ENCODE measurements at places on chromosomes 4 and X. TPM values are rescaled to one million over a fixed set of nuclear protein-coding genes. Genes with fewer than 3 reads are reported as not detected.

- no peak for DNase-seq
Measured at GRCh38 chrX:101377547-101377946, 8.4 kb downstream of the BTK start.

DNA sequence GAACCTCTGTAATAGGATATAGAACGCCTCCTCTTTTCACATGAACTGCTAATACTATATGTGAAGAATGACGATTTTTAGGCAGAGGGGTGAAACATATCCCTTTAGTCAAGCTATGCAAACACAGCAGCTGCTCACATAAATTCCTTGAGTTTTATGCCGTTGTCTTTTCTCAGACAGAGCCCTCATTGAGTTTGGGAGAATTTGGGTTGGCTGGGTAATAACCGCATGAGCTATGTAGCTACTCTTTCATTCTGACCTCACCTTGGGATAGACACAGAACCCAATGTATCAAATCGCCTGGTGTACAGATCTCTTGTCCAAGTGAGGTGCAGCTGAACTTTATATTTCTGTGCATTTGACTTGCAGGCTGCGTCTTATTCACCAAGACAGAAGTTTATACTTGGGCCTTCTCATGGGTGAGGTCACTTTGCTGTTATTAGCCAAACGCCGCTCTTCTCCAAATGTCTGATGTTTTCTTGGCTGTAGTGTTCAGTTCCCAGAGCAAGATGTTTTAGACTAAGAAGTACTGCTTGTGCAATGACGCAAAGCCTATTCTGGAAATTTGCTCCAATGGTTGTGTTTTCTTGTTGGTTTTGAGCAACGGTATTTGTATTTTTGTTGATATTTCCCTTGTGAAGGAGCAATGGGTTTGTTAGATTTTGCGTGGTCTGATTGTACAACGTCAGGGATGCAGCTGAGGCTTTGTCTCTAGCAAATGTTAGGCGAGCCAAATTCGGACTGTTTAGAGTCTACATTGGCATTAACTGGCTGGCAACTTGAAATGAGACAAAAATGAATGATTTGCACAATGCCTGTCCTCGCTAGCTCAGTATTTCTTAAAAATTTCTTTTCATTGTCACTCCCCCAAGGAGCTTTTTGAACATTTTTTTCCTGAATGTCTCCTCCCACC is 11.2 kb upstream of the SPARCL1 start:
- no peak for DNase-seq

GRCh38 chrX:10875995-10876394 is 235.1 kb upstream of the HCCS start:
- DNase-seq, result no peak

DNA sequence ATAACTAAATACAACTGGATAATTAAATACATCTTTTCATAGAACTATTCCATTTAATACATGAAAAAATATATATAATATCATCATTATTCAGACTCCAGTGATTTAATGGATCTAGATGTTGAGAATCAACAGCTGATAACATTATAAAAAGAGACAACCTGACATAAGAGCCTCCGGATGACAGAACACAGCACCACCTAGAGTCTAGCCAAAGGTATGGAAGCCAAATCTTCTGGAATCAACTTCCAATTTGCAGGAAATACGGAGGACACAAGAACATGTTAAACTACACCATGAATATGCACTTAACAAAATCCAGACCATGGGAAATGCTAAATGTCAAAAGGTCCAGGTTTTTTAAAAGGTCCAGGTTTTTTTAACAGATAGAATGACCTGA is 55.0 kb downstream of the LRBA start:
- peak; percentile 42 for DNase-seq

- no peak for DNase-seq
Measured at GRCh38 chr4:73525611-73526010, 44.1 kb downstream of the AFM start.

- no peak for DNase-seq
Measured at GRCh38 chr4:29307755-29308154, 1412.4 kb upstream of the PCDH7 start.

- DNase-seq, result peak; percentile 60
Measured at GRCh38 chr4:10164877-10165283, 48.3 kb upstream of the WDR1 start.

GRCh38 chr4:159110961-159111360 is 8.1 kb downstream of the RAPGEF2 start:
- no peak for DNase-seq

- peak; percentile 81 for DNase-seq
Measured at GRCh38 chrX:147911192-147912022, at the start of gene FMR1. Gene FMR1, plus strand, starts transcription at chrX:147911919. Its CDS starts 261 bp downstream, at chrX:147912180.

DNA sequence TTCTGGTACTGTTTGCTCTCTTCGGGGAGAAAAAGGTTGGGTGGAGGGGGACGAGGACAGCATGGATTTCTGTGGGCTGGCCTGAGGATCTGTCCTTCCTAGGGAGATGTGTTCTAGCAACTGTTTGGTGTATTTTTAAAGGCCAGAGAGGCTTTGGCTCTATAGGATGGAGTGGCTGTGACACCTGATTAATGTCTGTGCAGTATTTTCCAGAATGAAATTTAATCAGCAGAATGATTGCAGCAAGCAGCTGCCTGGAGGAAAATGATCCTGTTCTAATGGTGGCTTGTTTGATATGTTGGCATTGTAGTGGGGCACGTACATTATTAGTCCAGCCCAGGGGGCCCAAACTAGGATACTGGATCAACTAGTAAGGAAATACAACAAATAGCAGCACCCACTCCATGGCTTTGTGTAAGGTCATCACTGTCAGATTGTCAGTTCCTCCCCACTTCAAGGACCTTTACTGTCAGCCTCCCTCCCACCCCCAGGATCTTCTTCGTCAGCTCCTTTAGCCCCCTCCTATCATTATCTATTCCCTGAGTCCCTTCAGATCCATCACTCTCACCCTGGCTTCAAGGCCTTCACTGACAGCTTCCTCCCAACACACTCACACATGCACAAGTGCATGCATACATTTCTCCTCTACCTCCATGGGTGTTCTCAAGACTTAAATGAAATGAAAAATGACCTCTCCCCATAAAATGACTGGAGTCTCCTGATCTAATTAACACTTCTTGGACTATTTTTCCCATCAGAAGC is 10.4 kb upstream of the TMEM255A start:
- DNase-seq, result no peak

The TLR2 gene
- total RNA-seq, result not detected

The UNC5C gene
- total RNA-seq, result 0.10 TPM

The ZNF81 gene
- 7.7 TPM for total RNA-seq

The SRPX2 gene
- 10.3 TPM for total RNA-seq

The EMCN gene
- not detected for total RNA-seq

The NR3C2 gene
- 1.8 TPM for total RNA-seq

The CXCL5 gene
- total RNA-seq, result 0.10 TPM

All from HT1080 (cell line).